Hepatocyte (in vitro differentiated cells): ENCODE measurements at places on chromosomes 5 and 9. TPM values are rescaled to one million over a fixed set of nuclear protein-coding genes. Genes with fewer than 3 reads are reported as not detected.

- no peaks in the 10 kb centered on the region for H3K4me1 ChIP-seq
- no peak overlapping the region for H3K27ac ChIP-seq
- no peaks in the 10 kb centered on the region for H3K36me3 ChIP-seq
- no peak overlapping the region for H3K4me3 ChIP-seq
- no peaks in the 10 kb centered on the region for H3K27me3 ChIP-seq
Measured at GRCh38 chr5:179974246-179974945, 66.7 kb upstream of the TBC1D9B start.

DNA sequence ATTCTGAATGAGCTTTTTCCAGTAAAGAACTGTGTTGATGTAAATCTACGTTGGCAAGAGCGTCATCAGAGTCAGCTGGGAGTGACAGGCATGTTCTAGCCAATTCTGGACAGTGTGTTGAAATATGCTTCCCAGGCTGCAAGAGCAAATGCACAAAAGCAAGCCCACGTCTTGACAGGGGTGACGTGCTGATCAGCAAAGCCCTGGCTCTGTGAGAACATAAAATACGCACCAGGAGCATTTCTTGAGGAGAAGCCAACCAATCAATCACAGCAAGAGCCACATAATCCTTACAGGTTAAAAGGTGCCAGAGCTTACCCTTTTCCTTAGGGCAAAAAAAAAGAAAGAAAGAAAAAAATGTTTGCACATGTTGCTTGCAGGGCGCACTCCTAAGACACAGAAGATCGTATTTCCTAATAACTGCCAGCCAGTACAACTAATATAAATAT lies 148.1 kb downstream of the PDE4D start:
- H3K27ac ChIP-seq: peak overlapping the region; percentile 83
- H3K4me1 ChIP-seq: peaks cover 7% of the 10 kb centered on the region
- H3K4me3 ChIP-seq: no peak overlapping the region
- no peaks in the 10 kb centered on the region for H3K36me3 ChIP-seq
- DNase-seq: peak; percentile 61

GRCh38 chr5:151083081-151083676 lies 2.3 kb upstream of the TNIP1 start:
- H3K36me3 ChIP-seq: no peaks in the 10 kb centered on the region
- H3K4me3 ChIP-seq: no peak overlapping the region
- DNase-seq: peak; percentile 73
- peak overlapping the region; percentile 100 for H3K27ac ChIP-seq

DNA sequence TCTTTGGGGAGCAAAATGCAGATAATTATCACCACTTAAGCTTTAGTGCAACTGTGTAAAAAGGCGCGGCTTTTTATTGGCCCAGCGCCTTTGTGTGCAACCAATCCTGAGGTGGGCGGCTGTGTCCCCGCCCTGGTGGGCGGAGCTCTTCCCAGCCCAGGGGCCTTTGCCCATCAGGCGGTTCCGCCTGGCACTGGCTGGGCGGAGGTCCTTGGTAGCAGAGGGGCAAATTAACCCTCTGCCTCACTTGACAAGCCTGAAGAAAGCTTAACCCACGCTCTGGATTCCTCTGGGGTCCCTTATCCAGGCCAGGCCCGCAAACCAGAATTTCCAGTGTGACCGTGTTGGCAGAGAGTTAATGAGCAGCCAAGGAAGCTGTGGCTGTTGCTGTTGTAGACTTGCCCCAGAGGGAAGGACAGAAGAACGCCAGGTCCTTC lies 12.8 kb upstream of the NIPAL4 start:
- peak overlapping the region; percentile 45 for H3K27ac ChIP-seq
- no peaks in the 10 kb centered on the region for H3K27me3 ChIP-seq
- DNase-seq: peak; percentile 55
- H3K4me3 ChIP-seq: no peak overlapping the region
- no peaks in the 10 kb centered on the region for H3K36me3 ChIP-seq

Gene GPX3
- total RNA-seq: 40.9 and 58.6 TPM in 2 replicates

Gene DOLPP1
- total RNA-seq: 16.2 and 23.8 TPM in 2 replicates

DNA sequence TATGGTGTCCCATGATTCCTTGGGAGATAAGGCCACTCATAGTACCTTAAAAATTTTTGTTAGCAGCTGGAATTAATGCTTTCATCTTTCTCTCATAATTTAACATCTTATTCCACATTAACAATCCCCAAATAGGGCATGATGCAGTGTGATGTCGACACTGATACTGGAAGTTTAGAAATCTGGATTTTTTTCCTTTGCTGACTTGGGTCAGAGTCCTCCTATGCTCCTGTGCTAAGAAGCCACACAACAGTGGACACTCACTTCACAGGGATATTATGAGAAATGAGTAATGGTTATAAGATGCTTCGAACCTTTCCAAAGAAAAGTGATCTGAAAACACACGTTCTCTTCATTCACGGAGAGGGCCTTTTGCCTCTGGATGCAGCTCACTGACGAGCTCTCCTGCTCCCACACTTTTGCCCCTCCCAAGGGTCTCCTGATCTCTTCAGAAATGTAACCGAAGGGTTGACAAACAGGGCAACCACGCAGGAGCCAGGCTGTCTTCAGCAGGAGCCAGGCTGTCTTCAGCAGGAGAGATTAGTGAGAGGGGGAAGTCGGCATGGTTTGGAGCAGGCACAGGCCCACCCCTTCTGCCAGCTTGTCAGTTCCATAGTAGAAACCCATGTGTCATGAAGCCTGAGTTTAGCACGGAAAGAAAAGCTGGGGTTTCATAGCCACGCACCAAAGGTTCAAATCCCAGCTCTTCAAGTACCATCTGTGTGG lies 247.8 kb downstream of the AOPEP start:
- no peak overlapping the region for H3K4me3 ChIP-seq
- H3K4me1 ChIP-seq: peaks cover 63% of the 10 kb centered on the region
- no peaks in the 10 kb centered on the region for H3K27me3 ChIP-seq
- DNase-seq: no peak
- H3K27ac ChIP-seq: peak overlapping the region; percentile 62

- H3K4me3 ChIP-seq: no peak overlapping the region
- H3K4me1 ChIP-seq: peaks cover 5% of the 10 kb centered on the region
- no peaks in the 10 kb centered on the region for H3K27me3 ChIP-seq
- H3K36me3 ChIP-seq: no peaks in the 10 kb centered on the region
Measured at GRCh38 chr9:15136646-15137045, 170.4 kb downstream of the TTC39B start.

Gene FAXDC2
- total RNA-seq: 23.1 and 29.3 TPM in 2 replicates

DNA sequence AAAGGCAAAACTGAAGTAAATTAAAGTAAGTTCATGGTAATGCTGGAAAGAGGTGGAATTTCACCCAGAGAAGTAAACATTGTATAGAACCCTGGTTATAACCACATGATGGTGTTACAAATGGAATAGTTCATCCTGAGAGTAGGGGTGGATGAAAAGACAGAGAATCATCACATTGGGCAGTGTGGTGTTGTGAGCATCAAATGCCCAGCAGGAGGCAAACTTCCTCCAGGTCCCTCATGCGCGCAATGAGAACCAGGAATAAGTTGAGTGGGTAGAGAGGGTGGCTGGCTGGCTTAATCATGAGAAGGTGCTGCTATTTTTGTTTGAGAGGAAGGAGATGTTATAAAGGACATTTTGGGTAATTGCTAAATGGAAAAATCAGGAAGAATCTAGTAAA lies 163.3 kb upstream of the HMHB1 start:
- H3K36me3 ChIP-seq: no peaks in the 10 kb centered on the region
- no peak for DNase-seq
- no peak overlapping the region for H3K27ac ChIP-seq
- H3K27me3 ChIP-seq: no peaks in the 10 kb centered on the region

DNA sequence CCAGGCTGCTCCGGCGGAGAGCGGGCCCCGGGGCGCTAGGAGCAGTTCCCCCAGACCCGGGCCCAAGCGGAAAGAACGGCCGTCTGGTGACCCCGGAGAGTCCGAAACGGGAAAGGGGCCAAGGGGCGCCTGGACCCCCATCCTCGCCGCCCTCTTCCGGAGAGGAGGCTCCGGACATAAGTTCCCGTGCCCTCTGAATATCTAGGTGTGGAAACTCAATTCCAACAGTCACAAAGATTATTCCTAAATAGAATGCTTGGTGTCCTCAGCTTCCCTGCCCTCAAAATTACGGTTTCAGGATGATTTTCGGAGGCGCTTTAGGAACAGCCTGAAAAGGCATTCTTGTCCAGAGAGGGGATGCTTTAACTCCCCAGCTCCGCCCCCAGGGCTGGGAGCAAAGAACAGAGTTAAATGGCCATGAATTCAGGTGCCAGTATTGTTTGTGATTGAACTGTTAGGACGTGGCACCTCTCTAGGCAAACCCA lies 681 bp upstream of the LHFPL2 start:
- H3K4me1 ChIP-seq: peaks cover 25% of the 10 kb centered on the region
- H3K27ac ChIP-seq: peak overlapping the region; percentile 99
- peak overlapping the region; percentile 68 for H3K4me3 ChIP-seq

DNA sequence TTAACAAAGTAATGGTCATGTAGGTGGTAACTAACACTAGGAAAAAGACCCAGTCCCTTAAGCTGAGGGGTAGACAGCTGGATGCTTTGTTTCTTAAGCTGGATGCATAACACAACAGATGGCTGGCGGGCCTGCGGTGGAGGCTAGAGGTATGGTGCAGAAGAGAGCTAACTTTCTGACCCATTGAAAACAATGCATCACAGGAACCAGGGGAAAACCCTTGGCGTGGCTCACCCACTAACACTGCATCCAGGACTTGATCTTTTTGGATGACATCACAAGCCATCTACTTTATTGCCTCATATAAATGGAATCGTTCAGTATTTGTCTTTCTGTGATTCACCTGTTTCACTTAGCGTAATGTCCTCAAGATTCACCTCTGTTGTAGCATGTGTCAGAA lies 138.7 kb downstream of the AUH start:
- no peaks in the 10 kb centered on the region for H3K36me3 ChIP-seq
- no peak for DNase-seq
- no peaks in the 10 kb centered on the region for H3K4me1 ChIP-seq
- no peak overlapping the region for H3K27ac ChIP-seq

- peak overlapping the region; percentile 65 for H3K4me3 ChIP-seq
- H3K36me3 ChIP-seq: no peaks in the 10 kb centered on the region
- no peak overlapping the region for H3K27ac ChIP-seq
- peak; percentile 26 for DNase-seq
Measured at GRCh38 chr5:175658299-175659145, 651 bp downstream of the HRH2 start.

Gene SELENOP
- total RNA-seq: 5,946 and 6,524 TPM in 2 replicates

GRCh38 chr5:115379622-115380344 lies 83.3 kb upstream of the CCDC112 start:
- H3K27me3 ChIP-seq: no peaks in the 10 kb centered on the region
- no peak overlapping the region for H3K4me3 ChIP-seq
- H3K36me3 ChIP-seq: no peaks in the 10 kb centered on the region

DNA sequence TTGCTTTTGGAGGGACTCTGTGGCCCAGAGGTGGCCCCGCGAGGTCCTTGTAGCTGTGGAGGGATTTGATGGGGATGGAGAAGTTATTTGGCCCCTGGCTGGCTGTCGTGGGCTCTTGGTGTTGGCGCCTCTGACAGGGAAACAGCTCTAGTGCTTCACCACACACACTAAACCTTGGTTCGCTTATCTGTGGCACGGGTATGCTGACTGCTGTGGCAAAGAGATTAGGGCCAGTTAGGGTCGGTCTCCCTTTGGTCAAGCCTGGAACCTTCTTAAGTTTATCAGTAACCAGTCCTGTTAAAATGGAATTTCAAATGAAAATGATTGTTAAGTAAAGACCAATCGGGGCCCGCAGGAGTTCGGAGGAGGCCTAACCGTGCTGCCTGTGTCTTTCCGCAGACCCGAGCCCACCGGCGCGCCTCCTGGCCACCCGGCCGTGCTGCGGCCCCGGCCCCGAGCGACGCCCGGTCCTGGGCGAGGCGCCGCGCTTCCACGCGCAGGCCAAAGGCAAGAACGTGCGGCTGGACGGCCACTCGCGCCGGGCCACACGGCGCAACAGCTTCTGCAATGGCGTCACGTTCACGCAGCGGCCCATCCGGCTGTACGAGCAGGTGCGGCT lies 28.4 kb downstream of the NEURL1B start:
- peaks cover 10% of the 10 kb centered on the region for H3K4me1 ChIP-seq
- no peak overlapping the region for H3K4me3 ChIP-seq
- H3K27ac ChIP-seq: no peak overlapping the region
- H3K27me3 ChIP-seq: no peaks in the 10 kb centered on the region

GRCh38 chr5:17440766-17441165 lies 57.3 kb upstream of the TAF11L2 start:
- peaks cover 8% of the 10 kb centered on the region for H3K4me1 ChIP-seq
- no peak for DNase-seq
- H3K27ac ChIP-seq: no peak overlapping the region

GRCh38 chr9:15213249-15213648 lies 93.8 kb downstream of the TTC39B start:
- no peaks in the 10 kb centered on the region for H3K27me3 ChIP-seq
- H3K4me3 ChIP-seq: no peak overlapping the region
- DNase-seq: no peak
- H3K4me1 ChIP-seq: peaks cover 3% of the 10 kb centered on the region

- H3K4me1 ChIP-seq: peaks cover 18% of the 10 kb centered on the region
- DNase-seq: no peak
- peak overlapping the region; percentile 52 for H3K27ac ChIP-seq
- no peak overlapping the region for H3K4me3 ChIP-seq
- H3K36me3 ChIP-seq: no peaks in the 10 kb centered on the region
Measured at GRCh38 chr5:52710310-52710971, 77.3 kb upstream of the ITGA1 start.

Gene DYNC2I2
- total RNA-seq: 32.4 and 39.9 TPM in 2 replicates

- H3K4me1 ChIP-seq: peaks cover 5% of the 10 kb centered on the region
- H3K36me3 ChIP-seq: no peaks in the 10 kb centered on the region
- H3K4me3 ChIP-seq: no peak overlapping the region
- H3K27ac ChIP-seq: no peak overlapping the region
- no peak for DNase-seq
Measured at GRCh38 chr9:18365651-18366050, 108.3 kb upstream of the ADAMTSL1 start.

- H3K36me3 ChIP-seq: no peaks in the 10 kb centered on the region
- H3K4me1 ChIP-seq: peaks cover 18% of the 10 kb centered on the region
- H3K4me3 ChIP-seq: peak within 1 kb of the TSS; percentile 91
- H3K27ac ChIP-seq: peak within 1 kb of the TSS; percentile 94
- no peaks in the 10 kb centered on the region for H3K27me3 ChIP-seq
- DNase-seq: peak; percentile 84
Measured at GRCh38 chr5:83471405-83472212, at the start of gene VCAN. TSS of gene VCAN (plus strand) at chr5:83471744. CDS start at chr5:83483519, 11,775 bp downstream.

- H3K4me3 ChIP-seq: no peak overlapping the region
- H3K27ac ChIP-seq: peak overlapping the region; percentile 85
- H3K27me3 ChIP-seq: no peaks in the 10 kb centered on the region
Measured at GRCh38 chr5:179275941-179276837, 69.1 kb downstream of the ADAMTS2 start.

Gene IL4
- not detected in 2 replicates for total RNA-seq

Gene SLC1A1
- 50.7 and 52.9 TPM in 2 replicates for total RNA-seq

Gene MARCHF3
- 3.5 and 9.4 TPM in 2 replicates for total RNA-seq

- peak overlapping the region; percentile 1 for H3K27ac ChIP-seq
- H3K27me3 ChIP-seq: no peaks in the 10 kb centered on the region
- no peaks in the 10 kb centered on the region for H3K36me3 ChIP-seq
- H3K4me1 ChIP-seq: no peaks in the 10 kb centered on the region
- DNase-seq: peak; percentile 35
Measured at GRCh38 chr9:71985297-71985911, 74.0 kb downstream of the C9orf85 start.

GRCh38 chr5:56167519-56167918 lies 65.6 kb downstream of the ANKRD55 start:
- H3K36me3 ChIP-seq: no peaks in the 10 kb centered on the region
- peak overlapping the region; percentile 10 for H3K27ac ChIP-seq
- DNase-seq: no peak
- peaks cover 11% of the 10 kb centered on the region for H3K4me1 ChIP-seq
- H3K27me3 ChIP-seq: no peaks in the 10 kb centered on the region
